CD4-positive, alpha-beta memory T cell (primary cell): ENCODE measurements at places on chromosomes 1 and 21. TPM values are rescaled to one million over a fixed set of nuclear protein-coding genes. Genes with fewer than 3 reads are reported as not detected.

DNA sequence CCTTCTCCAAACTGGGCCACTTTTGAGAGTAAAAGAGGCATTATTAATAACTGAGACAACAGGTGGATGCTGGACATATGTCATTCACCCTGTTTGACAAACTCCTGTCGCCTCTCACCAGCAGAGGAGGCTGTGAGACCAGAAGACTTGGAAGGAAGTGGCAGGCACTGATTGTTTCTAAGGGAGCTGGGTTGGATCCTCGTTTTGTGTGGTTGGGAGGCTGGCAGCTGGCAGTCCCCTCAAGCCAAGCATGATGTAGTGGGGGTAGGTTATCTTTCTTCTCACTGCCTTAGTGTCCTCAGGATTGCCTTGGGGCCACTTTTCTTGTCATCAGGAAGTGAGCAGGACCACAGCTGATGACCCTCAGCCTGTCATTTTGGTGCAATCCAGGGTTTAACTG, 86.5 kb upstream of the KCNJ15 start:
- H3K27ac ChIP-seq: no peak overlapping the region
- DNase-seq: no peak
- H3K36me3 ChIP-seq: no peaks in the 10 kb centered on the region
- no peak overlapping the region for H3K4me3 ChIP-seq
- H3K4me1 ChIP-seq: no peaks in the 10 kb centered on the region

The NLRP3 gene
- polyA plus RNA-seq: 3.4 TPM

DNA sequence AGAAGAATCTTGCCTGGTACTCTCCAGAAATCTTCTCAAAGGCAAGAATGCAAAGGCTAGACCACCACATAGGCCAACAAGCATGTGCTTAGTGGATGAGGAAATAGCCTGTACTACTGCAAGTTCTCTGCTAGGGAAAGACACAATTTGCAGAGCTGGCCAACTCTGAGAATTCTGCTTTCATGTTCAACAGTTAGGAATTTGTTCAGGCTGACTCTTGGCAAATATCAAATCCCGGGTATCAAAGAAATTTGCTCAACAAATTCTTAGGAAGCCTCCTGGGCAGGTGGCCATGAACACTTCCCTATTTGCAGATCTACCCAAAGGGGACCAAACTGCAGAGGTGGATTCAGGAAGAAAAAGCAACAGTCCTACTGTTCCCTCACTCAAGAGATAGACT, 15.0 kb upstream of the H3-3A start:
- no peak overlapping the region for H3K27ac ChIP-seq
- H3K36me3 ChIP-seq: no peaks in the 10 kb centered on the region
- no peaks in the 10 kb centered on the region for H3K4me1 ChIP-seq
- H3K4me3 ChIP-seq: no peak overlapping the region

The SPRR5 gene
- not detected for polyA plus RNA-seq

GRCh38 chr21:21064353-21064752, 66.1 kb downstream of the NCAM2 start:
- H3K27me3 ChIP-seq: no peaks in the 10 kb centered on the region
- no peaks in the 10 kb centered on the region for H3K36me3 ChIP-seq
- no peak for DNase-seq
- no peak overlapping the region for H3K27ac ChIP-seq

- H3K27me3 ChIP-seq: no peaks in the 10 kb centered on the region
- no peak overlapping the region for H3K27ac ChIP-seq
- H3K4me3 ChIP-seq: no peak overlapping the region
- H3K36me3 ChIP-seq: no peaks in the 10 kb centered on the region
These were observed 249.7 kb downstream of the RHOU start for GRCh38 chr1:228984646-228985631.

DNA sequence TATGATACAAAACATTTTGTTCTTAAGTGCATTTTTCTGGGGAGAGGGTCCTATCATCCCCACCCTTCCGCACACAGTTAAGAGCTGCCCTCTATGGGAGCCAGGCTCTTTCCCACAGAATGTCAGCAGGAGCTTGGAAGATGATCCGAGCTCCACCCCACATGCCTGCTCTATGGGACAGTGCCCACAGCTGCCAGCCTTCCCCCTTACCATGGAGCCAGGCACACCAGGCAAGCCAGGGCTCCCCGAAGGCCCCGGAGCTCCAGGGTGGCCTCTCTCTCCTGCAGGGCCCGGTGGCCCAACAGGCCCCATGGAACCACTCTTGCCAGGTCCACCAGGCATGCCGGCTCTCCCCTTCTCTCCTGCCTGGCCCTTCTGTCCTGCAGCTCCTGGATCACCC, 10.4 kb upstream of the PEF1 start:
- no peaks in the 10 kb centered on the region for H3K4me1 ChIP-seq
- H3K27me3 ChIP-seq: no peaks in the 10 kb centered on the region
- no peak overlapping the region for H3K4me3 ChIP-seq
- DNase-seq: peak; percentile 23
- no peaks in the 10 kb centered on the region for H3K36me3 ChIP-seq

GRCh38 chr1:85240174-85240601, 19.3 kb downstream of the C1orf52 start:
- peak; percentile 11 for DNase-seq
- H3K27ac ChIP-seq: no peak overlapping the region
- H3K4me1 ChIP-seq: peaks cover 8% of the 10 kb centered on the region
- no peak overlapping the region for H3K4me3 ChIP-seq
- H3K27me3 ChIP-seq: no peaks in the 10 kb centered on the region
- no peaks in the 10 kb centered on the region for H3K36me3 ChIP-seq

DNA sequence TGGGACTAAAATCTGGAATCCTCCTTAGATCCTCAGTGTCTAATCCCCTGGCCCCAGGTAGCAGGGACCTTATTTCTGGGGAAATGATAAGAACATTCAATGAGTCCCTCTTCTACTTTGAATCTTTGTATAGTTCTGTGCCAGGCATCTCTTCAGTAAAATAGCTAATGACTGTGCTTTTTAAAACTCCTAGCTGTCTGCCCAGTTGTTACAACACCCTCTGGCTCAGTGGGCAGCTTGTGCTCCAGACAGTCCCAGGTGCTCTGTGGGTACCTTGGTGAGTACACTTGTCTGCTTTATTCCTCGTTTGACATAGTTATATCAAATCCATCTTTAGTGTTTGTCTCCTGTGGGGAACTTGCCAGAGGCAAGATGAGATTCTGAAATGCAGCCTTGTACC, 18.0 kb downstream of the TGFB2 start:
- H3K27me3 ChIP-seq: no peaks in the 10 kb centered on the region
- H3K4me3 ChIP-seq: no peak overlapping the region
- H3K27ac ChIP-seq: no peak overlapping the region
- H3K36me3 ChIP-seq: no peaks in the 10 kb centered on the region
- no peaks in the 10 kb centered on the region for H3K4me1 ChIP-seq

The HMCN1 gene
- polyA plus RNA-seq: not detected

DNA sequence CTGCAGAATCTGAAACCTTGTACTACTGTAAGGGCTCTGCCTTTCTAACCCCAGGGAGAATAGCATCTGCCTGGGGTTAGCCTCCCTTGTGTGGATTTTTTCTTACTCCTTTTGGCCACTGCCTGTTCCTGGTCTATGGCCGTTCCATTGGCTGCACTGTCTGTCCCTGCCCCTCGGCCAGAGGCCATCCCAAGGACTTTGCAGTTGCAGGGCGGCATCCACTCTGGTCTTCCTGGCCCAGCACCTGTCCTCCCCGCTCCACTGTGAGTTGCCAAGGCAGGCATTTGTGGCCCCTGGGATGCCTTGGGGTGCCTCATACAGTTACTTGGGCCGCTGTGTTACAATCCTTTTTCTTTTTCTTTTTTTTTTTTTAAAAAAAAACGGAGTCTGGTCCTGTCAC, 45.8 kb downstream of the PDE9A start:
- no peak overlapping the region for H3K27ac ChIP-seq
- H3K4me1 ChIP-seq: no peaks in the 10 kb centered on the region
- H3K27me3 ChIP-seq: no peaks in the 10 kb centered on the region
- DNase-seq: no peak
- no peaks in the 10 kb centered on the region for H3K36me3 ChIP-seq
- no peak overlapping the region for H3K4me3 ChIP-seq

- H3K4me1 ChIP-seq: no peaks in the 10 kb centered on the region
- H3K27ac ChIP-seq: no peak within 1 kb of the TSS
- peaks cover 19% of the 10 kb centered on the region for H3K27me3 ChIP-seq
- H3K4me3 ChIP-seq: no peak within 1 kb of the TSS
These were observed at the start of gene LMX1A for GRCh38 chr1:165355977-165356811. LMX1A (minus strand) TSS chr1:165356715; CDS start chr1:165355559, 1,156 bp downstream.

- H3K27me3 ChIP-seq: no peaks in the 10 kb centered on the region
- no peak overlapping the region for H3K27ac ChIP-seq
- H3K36me3 ChIP-seq: no peaks in the 10 kb centered on the region
- no peak for DNase-seq
These were observed 45.6 kb upstream of the CSF1 start for GRCh38 chr1:109864930-109865612.

DNA sequence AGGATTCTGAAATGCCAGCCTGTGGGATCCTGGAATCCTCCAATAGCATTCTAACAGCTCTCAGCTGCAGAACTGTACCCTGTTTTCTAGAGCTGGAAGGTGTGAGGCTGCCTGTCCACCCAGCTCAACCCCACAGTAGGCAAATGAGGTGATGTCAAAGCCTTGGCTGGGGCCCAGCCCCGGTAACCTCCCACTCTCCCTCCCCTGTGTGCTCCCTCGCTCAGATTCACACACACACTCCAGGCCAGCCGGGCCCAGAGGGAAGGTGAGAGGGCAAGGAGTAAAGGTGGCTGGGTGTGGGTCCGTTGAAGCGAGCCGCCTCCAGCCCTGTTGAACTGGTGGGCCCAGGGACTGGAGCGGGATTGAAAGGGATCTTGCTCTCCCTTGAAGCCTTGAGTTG, at the start of gene BSND:
Gene BSND (plus strand): TSS at position 257 of the 400 bp plus-strand sequence. CDS start 254 bp downstream, outside the sequence.
- no peak within 1 kb of the TSS for H3K27ac ChIP-seq
- peaks cover 22% of the 10 kb centered on the region for H3K4me1 ChIP-seq
- H3K27me3 ChIP-seq: peaks cover 7% of the 10 kb centered on the region
- H3K36me3 ChIP-seq: no peaks in the 10 kb centered on the region

- H3K4me1 ChIP-seq: no peaks in the 10 kb centered on the region
- no peak overlapping the region for H3K4me3 ChIP-seq
- no peak overlapping the region for H3K27ac ChIP-seq
- no peaks in the 10 kb centered on the region for H3K36me3 ChIP-seq
- DNase-seq: no peak
These were observed 61.1 kb downstream of the PTPRU start for GRCh38 chr1:29297450-29297849.

DNA sequence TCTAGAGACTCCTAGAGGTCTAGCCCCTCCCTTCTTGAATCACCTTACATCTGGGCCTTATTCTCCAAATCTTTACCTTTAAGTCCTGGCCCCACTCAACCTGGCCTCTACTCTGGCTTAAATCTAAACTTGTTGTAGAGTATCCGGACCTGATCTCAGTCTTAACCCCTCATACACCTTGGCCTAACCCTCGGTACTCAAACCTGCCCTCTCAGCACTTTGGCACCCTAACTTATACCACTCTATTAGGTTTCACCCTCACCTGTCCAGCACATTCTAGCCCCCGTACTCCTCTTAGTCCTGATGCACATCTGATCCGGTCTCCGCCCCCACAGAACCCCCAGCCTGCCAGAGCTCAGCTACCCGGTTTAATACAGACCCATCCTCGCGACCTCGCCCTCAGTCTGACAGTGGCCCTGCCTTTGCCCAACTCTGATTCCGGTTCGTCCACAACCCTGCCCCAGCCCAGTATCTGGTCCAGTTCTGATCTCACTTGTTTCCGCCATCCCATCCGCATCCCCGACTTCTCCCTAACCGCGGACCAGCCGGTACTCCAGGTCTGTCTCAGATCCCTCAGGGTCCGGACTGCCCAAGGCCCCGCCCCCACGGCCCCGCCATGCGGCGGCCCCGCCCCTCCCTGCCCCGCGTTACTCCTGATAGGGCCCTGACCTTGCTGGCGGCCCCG, 1.5 kb downstream of the TRIM62 start:
- H3K27me3 ChIP-seq: no peaks in the 10 kb centered on the region
- H3K4me1 ChIP-seq: peaks cover 16% of the 10 kb centered on the region
- DNase-seq: no peak

GRCh38 chr1:45619149-45619921, 4.5 kb downstream of the CCDC17 start:
- H3K4me1 ChIP-seq: no peaks in the 10 kb centered on the region
- no peak overlapping the region for H3K4me3 ChIP-seq
- DNase-seq: no peak
- no peak overlapping the region for H3K27ac ChIP-seq
- H3K36me3 ChIP-seq: peaks cover 41% of the 10 kb centered on the region

The FAM43B gene
- polyA plus RNA-seq: not detected

DNA sequence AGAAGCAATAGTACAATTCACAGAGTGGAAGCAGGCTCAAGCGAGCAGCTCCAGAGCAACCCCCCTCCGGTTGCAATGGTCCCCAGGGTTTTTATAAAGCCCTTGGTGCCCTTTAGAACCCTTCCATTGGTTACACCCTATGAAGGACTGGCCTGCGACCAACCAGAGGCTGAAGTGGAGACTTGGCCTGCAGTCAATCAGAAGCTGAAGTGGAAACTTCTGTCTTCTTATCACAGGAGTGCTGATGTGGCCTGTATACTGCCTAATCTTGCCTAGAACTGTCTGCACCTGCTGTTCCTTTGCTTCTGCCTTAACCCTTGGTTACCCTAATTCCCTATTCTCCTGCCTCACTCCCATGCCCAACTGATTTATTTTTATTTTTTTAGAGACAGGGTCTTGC, 15.4 kb upstream of the FRRS1 start:
- no peaks in the 10 kb centered on the region for H3K36me3 ChIP-seq
- H3K4me3 ChIP-seq: no peak overlapping the region
- peaks cover 19% of the 10 kb centered on the region for H3K4me1 ChIP-seq
- no peak for DNase-seq
- H3K27ac ChIP-seq: no peak overlapping the region
- no peaks in the 10 kb centered on the region for H3K27me3 ChIP-seq

DNA sequence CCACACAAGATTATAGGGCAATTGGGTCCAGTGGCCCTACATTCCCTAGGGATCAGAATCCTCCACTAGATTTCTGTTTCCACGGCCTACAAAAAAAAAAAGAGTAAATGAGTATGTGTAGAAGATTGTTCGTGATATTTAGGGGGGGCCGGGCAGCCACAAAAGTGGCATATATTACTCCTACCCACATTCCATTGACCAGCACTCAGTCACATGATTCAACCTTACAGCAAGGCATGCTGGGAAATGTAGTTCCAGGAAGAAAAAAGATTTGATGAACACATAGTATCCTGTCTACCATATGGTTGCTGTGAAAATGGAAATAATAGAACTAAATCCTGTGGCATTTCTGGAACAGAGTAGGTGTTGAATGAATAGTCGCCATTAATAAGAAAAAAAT, 43.4 kb upstream of the GJB5 start:
- no peaks in the 10 kb centered on the region for H3K36me3 ChIP-seq
- H3K4me1 ChIP-seq: no peaks in the 10 kb centered on the region
- H3K27me3 ChIP-seq: no peaks in the 10 kb centered on the region
- no peak overlapping the region for H3K27ac ChIP-seq
- H3K4me3 ChIP-seq: no peak overlapping the region
